ENCODE measurements at places on chromosomes 6 and 20.

GRCh38 chr20:10423735-10424134, 10.3 kb downstream of the MKKS start:
- DNase-seq, result no peak

DNA sequence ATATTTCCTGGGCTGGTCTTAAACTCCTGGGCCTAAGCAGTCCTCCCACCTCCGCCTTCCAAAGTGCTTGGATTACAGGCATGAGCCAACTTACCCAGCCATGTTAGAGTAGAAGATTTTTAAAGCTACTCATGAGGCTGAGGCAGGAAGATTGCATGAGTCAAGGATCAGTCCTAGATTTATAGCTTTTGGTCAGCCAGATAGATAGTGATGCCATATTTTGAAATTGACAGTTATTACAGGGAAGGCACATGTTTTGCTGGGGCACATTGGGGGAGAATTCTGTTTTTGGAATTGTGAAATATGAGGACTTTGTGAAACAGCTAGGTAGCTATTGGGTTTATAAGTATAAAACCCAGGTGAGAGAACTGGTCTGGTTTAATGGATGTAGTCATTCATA, 40.9 kb downstream of the DOP1A start:
- DNase-seq, result no peak

- DNase-seq, result no peak
These were observed 276.3 kb downstream of the ADGRB3 start for GRCh38 chr6:68911334-68911733.

GRCh38 chr20:63238514-63239125, 2.9 kb downstream of the BIRC7 start:
- DNase-seq, result no peak

DNA sequence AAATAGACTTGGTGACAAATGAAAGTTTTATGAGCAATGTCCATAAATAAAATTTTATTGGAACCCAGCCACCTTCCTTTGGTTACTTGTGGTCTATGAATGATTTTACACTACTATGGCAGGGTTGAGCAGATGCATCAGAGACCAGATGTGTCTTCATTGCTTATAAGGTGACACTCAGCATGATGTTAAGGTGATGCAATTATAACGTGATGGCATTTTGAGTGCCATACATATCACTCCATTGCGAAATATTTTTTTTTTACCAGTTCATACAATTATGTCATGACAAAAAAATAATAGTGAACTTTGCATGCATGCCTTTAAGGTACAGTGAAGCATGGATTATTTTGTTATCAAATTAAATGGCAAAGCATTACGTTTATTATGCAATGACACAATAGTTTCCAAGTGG, 96.0 kb downstream of the ADTRP start:
- DNase-seq, result no peak

- no peak for DNase-seq
These were observed 146.7 kb downstream of the TASP1 start for GRCh38 chr20:13492001-13492481.
